ENCODE measurements at places on chromosomes 11 and 22.

- no peak for DNase-seq
These were observed 133.3 kb downstream of the ST3GAL4 start for GRCh38 chr11:126488591-126489370.

GRCh38 chr11:133598906-133599305 lies 66.6 kb upstream of the OPCML start:
- no peak for DNase-seq

- no peak for DNase-seq
These were observed 99.3 kb downstream of the CTTN start for GRCh38 chr11:70497536-70498075.

DNA sequence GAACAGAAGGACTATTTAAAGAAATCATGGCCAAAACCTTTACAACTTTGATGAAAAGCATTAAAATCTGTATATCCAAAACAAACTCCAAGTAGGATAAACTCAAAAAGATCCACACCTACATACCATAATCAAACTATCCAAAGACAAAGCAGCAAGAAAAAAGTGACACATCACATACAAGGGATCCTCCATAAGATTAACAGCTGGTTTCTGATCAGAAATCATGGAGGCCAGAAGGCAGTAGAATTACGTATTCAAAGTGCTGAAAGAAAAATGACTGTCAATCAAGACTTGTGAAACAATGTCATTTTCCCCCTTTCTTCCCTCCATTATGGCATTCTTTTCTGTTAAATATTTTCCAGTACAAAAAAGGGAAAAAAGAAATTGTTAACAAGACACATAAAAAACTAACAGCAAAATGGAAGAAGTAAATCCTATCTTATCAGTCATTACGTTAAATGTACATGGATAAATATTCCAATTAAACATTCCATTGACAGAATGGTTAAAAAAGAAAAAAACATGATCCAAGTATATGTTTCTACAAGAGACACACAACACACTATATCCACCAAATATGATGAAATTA lies 34.2 kb upstream of the ARHGAP32 start:
- DNase-seq = no peak

DNA sequence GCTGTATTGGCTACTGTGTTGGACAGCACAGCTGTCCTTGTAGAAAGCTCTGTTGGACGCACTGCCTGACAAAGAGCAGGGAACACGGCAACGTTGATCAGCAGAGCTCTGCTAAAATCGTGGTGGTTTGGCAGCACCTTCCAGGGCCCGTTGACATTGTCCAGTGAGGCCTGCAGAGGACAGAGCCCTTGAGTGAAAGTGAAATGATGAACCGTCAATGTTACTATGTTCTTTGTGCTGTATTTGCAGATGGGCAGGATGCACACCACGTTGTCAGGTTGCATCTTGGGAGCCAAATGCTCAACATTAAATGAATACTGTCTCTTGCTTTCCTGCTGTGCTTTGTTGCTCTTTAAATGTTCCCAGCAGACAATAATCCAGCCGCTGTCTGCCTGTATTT lies 69.7 kb downstream of the NELL1 start:
- DNase-seq = no peak

- DNase-seq = no peak
These were observed 3.4 kb downstream of the USP2 start for GRCh38 chr11:119377961-119378667.

- DNase-seq = no peak
These were observed 1.5 kb downstream of the CEP295 start for GRCh38 chr11:93663021-93663420.

DNA sequence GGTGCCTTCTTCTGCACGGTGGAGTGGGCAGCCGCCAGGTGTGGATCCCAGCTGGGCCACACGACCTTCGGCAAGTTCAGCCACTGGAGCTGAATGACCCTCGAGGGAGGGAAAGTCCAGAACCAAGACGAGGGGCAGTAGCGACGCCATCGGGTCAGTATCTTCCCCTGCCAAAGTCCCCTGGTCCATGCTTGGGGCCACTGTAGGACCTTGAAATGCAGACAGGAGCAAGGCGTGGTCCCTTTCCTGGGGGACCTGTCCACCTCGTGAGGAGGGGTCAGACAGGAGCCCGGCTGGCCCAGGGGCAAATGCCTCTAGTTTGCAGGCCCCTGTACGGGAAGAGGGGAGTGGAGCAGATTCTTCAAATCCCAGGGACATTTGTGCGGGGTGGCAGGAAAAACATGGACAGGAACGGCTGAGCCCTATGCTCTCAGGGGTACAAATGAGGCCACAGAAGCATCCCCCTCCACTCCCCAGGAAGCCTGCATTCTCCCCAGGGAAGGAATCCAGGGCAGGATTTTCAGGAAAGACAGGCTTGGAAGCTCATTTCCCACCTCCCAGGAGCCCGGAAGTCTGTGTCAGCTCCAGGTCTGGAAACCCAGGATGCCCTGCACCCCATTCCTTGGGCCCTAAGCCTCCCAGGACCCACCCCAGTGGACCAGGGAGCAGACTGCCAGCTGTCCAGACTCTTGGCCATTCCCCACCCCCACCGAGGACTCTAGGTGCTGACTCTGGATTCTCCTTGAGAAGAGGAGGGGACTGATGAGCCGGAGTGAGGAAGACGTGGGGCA lies 6.6 kb downstream of the SHANK2 start:
- no peak for DNase-seq

- DNase-seq = no peak
These were observed 109.3 kb downstream of the KIAA1671 start for GRCh38 chr22:25061605-25062376.

GRCh38 chr11:110311783-110312579 lies 15.6 kb upstream of the RDX start:
- no peak for DNase-seq

GRCh38 chr22:24504956-24505736 lies 10.0 kb downstream of the UPB1 start:
- no peak for DNase-seq

- no peak for DNase-seq
These were observed 18.3 kb downstream of the SMCO4 start for GRCh38 chr11:93524858-93525257.

DNA sequence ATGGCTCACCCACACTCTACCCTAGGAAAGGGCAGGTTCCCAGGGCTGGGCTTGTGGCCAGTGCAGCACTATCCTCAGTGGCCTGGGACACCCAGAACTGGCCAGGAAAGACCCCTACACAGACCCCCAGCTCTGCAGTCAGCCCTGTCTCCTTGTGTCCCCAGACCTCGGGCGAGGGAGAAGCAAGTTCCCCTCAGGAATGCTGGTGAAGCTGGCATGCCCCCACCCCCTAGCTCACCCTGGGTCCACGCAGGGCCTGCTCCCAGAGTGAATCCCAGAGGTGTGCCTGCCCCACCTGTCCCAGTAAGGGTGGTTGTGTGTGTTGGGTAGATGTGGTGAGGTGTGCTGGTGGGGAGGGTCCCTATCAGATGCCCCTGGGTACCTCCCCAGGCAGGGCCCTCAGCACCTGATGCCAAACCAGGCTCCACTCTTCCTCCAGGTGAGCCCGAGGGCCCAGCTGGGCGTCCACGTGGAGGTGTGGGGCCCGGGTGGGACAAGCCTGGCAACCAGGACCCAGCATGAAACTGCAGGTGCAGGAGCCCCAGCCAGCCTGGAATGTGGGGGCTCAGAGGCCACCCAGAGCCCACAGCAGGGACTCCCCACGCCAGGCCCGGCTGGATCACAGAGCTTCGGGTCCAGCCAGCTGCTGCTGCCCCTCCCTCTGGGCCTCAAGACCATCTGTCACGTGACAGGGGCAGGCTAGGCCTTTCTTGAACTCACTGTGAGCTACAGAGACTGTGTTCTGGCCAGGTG lies 48.4 kb upstream of the KCNQ1OT1 start:
- no peak for DNase-seq

DNA sequence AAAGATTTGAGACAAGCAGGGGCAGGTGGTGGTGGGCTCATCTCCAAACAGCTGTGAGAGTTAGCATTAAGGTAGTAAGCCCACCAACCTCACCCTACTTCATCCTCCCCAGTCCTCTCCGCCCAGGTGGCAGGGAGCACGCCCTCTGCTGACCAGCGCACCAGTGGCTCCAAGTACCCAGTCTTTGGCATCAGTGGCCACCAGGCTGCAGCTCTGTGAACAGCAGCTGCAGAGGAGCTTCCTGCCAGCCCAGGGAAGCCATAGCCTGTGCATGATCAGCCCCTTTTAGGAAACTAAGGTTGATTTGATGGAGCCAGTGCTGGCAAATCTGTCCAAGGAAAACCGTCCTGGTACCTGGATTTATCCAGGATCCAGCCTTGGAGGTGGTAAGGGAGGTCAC lies 21.7 kb downstream of the CAVIN3 start:
- DNase-seq = peak; percentile 18

Measured in NCI-H524 treated with DMSO at 0.1 percent for 48 hours (cell line).